RPMI7951 (cell line): ENCODE measurements at places on chromosomes 5 and 9. TPM values are rescaled to one million over a fixed set of nuclear protein-coding genes. Genes with fewer than 3 reads are reported as not detected.

DNA sequence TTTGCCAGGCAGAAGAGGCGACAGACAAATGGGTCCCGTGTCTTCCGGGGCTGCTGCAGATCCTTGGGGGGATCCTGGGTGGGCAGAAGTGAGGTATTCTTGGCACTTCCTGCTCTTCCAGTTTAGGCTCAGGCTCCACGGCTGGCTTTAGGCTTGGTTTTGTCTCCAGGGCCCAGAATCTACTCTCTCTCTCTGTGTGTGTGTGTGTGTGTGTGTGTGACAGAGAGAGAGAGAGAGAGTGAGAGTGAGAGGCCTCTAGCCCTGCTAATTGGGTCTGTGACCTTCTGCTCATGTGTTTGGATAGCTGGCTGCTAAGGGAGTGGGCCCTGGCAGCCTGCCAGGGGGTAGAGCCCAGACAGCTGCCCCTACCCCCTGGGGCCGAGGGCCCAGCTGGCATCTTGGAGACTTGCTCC, 39.3 kb downstream of the CRB2 start:
- DNase-seq: no peak

DNA sequence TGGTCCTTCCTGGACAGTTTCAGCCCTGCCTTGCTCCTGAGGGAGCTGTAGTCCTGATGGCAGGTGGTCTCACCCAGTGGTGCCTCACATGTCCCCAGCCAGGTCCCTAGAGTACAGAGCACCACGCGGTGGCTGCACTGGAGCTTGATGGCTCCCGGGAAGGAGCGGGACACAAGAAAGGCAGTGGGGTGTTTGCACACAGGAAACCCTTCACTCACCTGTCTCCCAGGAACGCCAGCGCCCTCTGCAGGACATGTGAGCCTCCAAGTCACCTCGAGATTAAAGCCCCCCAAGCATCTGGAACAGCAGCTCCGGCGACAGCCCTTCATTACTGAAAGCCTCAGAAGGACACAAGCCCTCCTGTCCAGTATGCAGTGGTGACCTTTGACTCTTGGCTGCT, 19.9 kb upstream of the TMEM250 start:
- DNase-seq: no peak

DNA sequence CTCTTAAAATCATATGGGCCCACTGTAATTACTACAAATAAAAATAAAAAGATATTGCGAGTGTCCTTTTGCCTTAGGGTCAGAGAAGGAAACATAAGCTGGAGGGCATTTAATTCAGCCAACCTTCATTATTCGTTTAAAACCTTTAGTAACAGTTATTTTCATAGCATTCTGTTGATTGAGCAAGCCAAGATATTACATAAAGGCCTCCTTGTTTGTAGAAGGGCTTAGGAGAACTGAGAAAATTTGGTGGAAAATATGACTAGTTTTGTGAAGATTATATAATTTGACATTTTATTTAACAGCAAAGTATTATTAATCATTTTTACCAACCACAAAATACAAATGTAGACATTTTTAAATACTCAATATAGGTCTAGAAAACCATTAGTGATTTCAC, 62.2 kb downstream of the COX7C start:
- no peak for DNase-seq

- DNase-seq: no peak
These were observed 504.4 kb downstream of the NTRK2 start for GRCh38 chr9:85173967-85174366.

DNA sequence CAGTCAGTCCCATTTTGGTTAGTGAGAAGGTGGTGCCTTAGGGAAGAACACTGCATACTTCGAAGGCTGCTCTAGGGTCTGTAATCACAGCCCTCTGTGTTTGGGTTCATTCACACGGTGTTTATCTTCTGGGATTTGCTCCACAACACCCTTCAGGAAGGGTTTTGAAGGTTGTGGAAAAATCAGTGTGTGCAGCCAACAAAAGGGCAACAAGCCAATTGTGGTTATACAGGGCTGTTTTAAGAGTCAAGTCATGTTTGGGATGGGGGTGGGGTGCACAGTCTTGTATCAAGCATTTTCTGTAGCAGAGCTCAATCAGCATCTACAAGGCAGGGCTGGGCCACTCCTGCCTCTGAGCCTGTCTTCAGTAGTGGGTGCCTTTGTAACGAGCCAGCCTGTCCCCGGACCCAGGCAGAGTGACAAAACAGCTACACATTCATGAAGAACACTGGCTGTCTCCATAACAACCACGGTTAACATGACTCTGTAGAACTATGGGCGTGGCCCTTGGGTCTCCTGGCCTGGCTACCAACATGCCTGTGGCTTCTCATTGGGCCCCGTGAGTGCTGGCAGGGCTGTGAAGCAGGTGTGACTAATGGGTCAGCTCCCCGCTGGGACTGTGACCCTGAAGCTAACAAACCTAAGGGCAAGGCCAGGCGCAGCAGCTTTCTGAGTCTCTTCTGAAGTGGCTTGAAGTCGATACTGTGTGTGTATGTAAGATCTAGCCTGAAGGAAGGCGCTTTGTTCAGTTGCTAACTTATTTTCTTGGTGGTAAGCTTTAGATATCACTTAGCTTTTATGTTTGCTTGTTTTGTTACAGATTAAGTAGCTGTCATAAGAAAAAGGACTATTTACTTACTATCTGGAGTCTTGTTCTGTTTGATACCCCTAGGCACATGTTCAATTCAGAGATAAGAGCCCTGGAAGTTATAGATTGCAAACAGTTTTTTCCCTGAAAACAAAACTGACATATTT, 27.9 kb upstream of the GOLM1 start:
- peak; percentile 89 for DNase-seq

DNA sequence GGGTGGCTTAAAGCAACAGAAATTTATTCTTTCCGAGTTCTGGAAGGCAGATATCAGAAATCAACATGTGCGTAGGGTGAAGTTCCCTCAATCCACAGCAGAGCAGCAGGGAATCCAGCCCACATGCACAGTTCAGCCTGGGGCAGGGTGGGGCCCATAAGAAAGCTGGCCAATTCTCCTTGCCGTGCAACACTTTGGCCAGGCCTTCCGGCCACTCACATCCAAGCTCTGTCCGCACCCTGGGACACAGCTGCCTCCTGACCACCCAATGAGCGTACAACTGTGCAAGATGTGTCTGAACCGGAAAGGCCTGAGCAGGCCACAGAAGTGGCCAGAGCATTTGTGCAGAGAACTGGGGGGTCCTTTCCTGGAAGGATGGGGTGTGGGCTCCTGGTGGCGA, 274.9 kb downstream of the GADD45G start:
- DNase-seq: no peak

- no peak for DNase-seq
These were observed 17.8 kb downstream of the SERINC5 start for GRCh38 chr5:80238097-80238496.

GRCh38 chr9:80771555-80772347, 917.6 kb downstream of the TLE1 start:
- no peak for DNase-seq

Gene FOXI1
- total RNA-seq: not detected in 2 replicates

Gene PCDHB12
- total RNA-seq: 0.36 and 0.88 TPM in 2 replicates

DNA sequence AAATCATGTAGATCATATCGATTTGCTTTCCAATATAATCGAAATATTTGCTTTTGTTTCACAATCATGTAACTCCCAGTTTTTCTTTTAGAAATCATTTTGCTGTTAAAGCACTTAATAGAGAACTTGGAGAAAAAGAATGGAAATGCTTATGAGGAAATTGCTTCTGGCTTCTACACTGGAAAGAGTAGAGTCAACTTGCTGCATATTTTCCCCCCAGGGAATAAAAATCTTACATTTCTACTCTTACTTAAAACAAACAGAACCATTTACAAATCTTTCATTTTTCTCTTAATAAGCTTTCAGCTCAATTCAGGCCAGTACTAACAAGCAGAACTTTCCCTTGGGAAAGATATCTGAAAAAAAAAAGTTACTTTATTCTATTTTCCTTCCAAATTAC, 312.0 kb downstream of the CHSY3 start:
- DNase-seq: no peak

Gene OXCT1
- 28.8 and 31.8 TPM in 2 replicates for total RNA-seq

Gene SPATA31A3
- not detected in 2 replicates for total RNA-seq

DNA sequence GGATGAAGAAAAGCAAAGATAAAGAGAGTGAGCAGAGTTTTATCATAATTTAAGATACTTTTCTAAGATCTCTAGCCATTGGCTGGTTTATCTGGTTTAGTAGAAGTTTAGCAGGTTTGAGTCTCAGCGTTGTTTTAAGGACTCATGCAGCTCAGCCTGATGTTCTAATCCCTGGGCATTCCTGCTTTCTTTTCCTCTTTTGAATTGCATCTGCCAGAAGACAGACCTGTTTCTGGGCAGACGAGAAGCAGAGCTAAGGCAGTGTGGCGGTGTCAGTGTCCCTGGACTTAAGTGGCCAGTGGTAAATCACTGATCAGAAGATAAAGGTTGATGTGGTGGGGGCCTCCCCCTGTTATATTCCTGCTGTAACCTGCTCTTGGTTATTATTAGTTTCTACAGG, 138.6 kb downstream of the ADCY2 start:
- no peak for DNase-seq

- peak; percentile 47 for DNase-seq
These were observed 24.2 kb downstream of the POU5F2 start for GRCh38 chr5:93717162-93717561.

DNA sequence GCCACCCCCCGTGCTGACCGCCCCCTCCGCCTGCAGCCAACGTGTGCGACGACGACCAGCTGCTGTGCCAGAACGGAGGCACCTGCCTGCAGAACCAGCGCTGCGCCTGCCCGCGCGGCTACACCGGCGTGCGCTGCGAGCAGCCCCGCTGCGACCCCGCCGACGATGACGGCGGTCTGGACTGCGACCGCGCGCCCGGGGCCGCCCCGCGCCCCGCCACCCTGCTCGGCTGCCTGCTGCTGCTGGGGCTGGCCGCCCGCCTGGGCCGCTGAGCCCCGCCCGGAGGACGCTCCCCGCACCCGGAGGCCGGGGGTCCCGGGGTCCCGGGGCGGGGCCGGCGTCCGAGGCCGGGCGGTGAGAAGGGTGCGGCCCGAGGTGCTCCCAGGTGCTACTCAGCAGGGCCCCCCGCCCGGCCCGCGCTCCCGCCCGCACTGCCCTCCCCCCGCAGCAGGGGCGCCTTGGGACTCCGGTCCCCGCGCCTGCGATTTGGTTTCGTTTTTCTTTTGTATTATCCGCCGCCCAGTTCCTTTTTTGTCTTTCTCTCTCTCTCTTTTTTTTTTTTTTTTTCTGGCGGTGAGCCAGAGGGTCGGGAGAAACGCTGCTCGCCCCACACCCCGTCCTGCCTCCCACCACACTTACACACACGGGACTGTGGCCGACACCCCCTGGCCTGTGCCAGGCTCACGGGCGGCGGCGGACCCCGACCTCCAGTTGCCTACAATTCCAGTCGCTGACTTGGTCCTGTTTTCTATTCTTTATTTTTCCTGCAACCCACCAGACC, 80.2 kb downstream of the NTNG2 start:
- DNase-seq: no peak

Gene IL13
- not detected in 2 replicates for total RNA-seq

Gene HAPLN1
- under 0.01 TPM in 1 of 2 replicates, not detected in the other for total RNA-seq

- peak; percentile 75 for DNase-seq
These were observed 391.1 kb upstream of the GRAMD2B start for GRCh38 chr5:126031989-126032716.

Gene PLAC8L1
- not detected in 2 replicates for total RNA-seq

DNA sequence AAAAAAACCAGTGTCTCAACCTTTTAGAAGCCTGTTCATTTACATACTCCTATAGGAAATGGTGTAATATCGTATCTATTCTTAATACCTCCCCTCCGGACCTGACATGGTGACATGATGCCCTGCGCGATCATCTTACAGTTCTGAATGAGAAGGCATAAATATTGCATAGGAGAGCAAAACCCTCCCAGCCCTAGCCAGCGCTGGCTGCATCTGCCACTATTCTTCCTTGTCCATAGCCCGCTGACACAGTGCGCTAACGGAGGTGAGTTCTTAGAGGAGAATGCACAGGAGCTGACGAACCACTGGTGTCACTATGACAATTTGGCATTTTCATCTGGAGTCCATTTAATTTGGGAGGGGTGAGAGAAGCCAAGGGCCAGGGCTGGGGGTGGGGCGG, 290.1 kb downstream of the EFNA5 start:
- DNase-seq: no peak

DNA sequence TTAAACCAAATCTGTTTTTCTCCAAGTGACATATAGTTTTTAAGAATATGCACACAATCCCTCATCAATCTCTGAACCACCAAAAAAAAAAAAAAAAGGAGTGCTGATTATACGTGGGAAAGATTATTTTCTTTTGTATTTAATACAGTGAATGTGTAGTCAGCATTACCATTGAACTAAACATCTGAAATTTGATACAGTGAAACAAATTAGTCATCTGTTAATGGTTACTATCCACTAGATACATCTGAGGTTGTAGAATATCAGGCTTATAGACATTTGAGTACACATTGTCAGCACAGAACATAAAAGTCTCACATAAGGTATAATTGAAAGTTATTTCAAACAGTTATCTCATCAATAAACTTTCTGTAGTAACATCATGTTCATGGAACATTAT, 87.0 kb downstream of the SLF1 start:
- DNase-seq: peak; percentile 3

Gene BARX1
- total RNA-seq: 0.10 TPM in 1 of 2 replicates, not detected in the other

DNA sequence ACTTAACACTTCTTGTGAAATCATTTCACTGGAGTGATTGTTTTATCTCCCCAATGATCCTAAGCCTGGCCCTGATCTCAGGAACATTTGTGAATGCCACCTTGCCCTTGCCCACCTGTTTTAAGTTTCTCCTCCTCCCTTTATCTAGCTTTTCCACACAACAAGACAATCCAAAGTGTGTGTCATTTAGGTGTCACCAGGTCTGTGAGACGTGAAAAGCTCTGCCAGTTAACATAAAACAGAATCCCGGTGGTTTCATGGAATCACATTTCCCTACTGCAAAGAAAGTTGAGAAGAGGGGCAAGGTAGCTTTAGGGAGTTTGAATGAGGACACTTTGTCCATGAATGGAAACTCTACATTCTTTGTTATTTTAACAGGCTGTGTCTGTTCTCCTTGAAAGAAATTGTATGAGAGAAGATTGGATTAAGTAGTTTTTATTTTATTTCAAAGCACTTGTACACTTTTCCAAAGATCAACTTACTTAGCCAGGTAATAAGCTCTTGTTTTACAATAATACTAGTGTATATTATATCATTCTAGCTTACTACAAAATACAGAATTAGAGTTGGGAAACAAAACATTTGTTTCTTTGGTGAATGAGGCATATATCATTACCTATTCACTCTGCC, 239.0 kb downstream of the ISL1 start:
- DNase-seq: no peak

DNA sequence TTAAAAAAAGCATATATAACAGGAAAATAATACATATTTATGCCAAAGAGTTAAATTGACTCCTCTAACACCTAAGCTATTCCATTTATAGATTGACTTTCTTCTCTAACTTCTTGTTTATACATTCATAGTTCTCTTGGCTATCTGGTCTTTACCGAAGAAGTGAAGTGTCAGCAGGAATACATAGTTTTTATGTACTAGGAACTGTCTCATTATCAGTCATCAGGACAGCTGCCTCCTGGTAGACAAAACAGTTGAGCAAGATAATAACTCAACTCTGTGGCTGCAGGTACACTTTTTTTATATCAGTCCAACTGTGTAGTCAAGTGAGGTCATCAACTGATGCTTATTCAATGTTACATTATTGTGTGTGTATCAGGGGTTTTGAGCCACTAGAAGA, 1436.0 kb upstream of the NUDT12 start:
- DNase-seq: no peak

GRCh38 chr5:169805527-169805934, 168.5 kb downstream of the DOCK2 start:
- peak; percentile 84 for DNase-seq

Gene OGN
- total RNA-seq: not detected in 2 replicates

Gene KCTD16
- total RNA-seq: under 0.01 and 0.12 TPM in 2 replicates

Gene EQTN
- not detected in 2 replicates for total RNA-seq

Gene ERBIN
- 35.0 and 46.0 TPM in 2 replicates for total RNA-seq
